NCI-H2107 (cell line): ENCODE measurements at places on chromosomes 5 and 9.

DNA sequence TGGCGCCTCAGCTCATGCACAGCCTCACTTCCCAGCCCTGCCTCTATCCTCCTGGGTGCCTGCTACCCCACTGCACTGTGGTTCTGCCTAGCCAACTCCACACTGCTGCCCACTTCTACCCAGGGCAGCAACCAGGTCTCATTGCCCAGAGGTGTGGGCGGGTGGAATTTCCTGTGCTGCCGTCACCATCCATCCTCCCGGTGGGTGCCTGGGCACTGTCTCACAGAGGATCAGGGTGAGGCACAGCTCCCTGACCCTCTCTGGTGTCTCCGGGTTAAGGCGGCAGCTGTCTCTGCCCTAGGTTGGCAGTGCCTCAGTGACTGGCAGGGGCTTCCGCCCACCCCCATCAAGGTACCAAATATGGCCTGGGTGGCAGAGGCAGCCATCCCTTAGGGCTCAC lies 4.3 kb upstream of the MTMR12 start:
- DNase-seq: no peak

DNA sequence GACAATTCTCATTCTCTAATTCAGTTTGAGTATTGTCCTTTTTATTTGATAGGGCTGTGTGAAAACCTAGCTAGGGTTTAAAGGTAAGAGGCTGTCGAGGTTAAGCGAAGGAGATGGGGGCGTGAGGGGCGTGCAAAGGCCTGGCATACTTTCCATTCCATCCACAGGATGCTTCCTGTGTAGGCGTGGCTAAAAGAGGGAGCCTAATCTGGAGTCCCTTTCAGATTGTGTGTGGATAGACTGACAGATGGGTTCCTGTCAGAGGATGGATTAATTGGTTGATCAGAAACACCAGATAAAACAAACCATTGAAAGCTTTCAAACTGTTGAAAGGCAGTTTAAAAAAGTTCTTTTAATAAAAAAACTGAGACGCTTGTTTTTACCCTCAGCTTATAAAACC lies 1.1 kb upstream of the ELL2 start:
- no peak for DNase-seq

DNA sequence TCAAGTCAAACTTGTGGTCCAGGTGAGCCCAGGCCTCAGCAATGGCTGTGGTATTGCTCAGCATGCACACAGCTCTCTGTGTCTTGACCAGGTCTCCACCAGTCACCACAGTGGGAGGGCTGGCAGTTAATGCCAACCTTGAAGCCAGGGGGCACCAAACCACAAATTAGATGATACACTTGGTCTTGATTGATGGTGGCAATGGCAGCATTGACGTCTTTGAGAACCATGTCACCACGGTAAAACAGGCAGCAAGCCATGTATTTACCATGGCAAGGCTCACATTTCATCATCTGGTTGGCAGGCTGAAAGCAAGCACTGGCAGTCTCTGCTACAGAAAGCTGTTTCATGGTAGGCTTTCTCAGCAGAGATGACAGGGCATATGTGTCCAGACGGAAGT lies 40.0 kb downstream of the NIM1K start:
- DNase-seq: peak; percentile 38

DNA sequence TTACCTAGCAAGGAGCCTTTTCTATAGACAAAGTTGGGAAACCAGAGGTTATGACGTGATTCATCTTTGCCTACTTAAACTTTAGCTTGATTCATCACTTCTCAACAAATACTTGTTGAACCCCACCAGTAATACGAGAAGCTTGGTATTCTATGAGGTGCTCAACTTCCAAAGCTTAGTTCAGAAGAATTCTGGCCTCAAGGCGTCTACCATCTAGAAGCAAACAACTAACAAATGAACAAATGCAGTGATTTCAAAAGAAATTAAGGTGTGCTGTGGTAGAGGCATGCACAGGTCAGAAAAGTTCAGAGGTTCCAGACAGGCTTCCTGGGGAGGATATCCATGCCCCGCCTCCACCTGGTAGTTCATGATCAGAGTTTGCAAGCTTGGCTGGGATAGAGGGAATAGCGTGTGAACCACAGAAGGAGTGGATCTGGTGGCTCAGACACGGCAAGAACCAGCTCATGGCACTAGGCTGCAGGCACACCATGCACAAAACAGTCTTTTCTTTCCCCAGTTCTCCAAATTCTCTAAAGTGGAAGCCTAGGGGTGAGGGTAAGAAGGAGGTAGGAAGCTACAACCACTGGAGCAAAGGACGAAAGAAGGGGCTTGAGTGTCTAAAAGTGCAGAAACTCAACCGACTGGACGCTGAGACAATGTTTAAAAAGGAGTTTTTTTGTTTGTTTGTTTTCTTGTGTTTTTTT lies 473.0 kb downstream of the RAB3C start:
- no peak for DNase-seq

GRCh38 chr9:135605238-135605781 lies 34.0 kb downstream of the GLT6D1 start:
- no peak for DNase-seq

- no peak for DNase-seq
Measured at GRCh38 chr9:36817160-36817834, 216.8 kb downstream of the PAX5 start.

GRCh38 chr5:65479527-65479926 lies 2.2 kb downstream of the ADAMTS6 start:
- DNase-seq: no peak

DNA sequence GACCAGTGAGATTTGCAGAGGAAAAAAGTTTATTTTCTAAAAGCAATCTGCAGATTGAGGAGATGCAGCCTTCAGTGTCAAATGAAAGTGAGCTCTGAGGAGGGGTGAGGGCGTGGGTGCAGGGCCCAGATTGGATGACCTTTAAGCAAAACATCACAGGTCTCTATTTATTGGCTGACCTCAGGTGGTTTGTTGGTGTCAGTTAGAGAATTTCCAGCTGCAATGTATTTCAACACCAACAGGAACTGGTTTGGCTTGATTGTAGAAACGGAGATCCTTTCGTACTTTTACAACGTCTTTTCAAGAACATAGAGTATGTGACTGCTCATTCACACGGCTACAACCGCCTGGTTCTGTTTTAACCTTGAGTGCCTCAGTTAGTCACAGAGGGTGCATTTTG lies 1069.1 kb downstream of the EFNA5 start:
- DNase-seq: no peak

DNA sequence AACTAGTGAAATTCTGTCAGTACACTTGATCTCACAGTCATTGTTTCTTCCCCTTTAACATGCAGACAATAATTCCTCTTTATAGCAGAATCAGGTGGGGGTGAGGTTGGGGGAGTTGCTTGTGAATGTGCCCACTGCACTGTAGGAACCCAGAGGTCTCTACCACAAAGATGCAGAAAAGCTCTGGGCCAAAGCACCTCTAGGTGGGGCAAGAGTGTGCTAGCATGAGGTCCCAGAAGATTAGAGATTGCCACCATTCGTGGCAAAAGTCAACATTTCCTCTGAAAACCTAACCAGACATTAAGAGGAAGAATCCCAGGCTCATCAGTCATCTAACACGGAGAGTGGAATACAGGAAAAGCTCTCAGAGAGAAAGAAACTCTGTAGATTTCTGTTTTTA lies 74.5 kb downstream of the PTCD2 start:
- DNase-seq: no peak

GRCh38 chr9:126781186-126782052 lies 23.4 kb upstream of the ZBTB43 start:
- peak; percentile 48 for DNase-seq

DNA sequence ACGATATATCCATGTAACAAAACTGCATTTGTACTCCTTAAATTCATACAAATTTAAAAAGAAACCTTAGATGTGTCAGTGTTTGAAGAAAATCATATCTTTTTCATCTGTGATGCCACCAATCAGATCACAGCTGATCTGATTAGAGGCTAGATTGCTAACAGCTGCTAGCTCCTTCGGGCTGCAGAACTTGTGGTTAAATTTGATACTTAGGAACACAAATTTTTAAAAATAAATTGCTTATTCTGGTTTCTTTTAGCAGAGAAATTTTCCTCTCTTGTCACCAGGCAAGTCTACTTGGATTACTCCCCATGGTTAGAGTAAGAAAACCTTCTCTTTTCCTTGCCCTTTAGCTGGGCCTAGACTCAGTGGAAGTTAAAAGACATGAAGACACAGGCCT lies 94.6 kb upstream of the RANBP6 start:
- DNase-seq: no peak
